ENCODE measurements at places on chromosomes 3 and 15.

DNA sequence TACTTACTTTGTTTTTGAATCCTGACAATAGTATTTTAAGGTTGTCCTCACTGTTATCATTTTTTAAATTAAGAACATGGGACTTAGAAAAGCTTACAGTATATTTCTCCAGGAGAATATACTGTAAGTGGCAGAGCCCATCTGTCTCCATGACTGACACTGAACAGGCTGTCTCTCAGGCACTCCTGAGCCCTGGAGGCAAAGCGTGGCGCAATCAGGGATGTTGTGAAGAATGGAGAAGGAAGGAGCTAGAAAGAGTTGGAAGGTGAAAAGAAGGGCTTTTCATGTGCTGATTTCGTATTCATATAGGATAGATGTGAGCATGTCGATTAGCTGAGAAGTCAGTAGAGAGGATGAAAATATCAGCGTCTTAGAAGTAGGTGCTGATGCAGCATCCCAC lies 41.5 kb downstream of the FGF12 start:
- DNase-seq, result no peak

DNA sequence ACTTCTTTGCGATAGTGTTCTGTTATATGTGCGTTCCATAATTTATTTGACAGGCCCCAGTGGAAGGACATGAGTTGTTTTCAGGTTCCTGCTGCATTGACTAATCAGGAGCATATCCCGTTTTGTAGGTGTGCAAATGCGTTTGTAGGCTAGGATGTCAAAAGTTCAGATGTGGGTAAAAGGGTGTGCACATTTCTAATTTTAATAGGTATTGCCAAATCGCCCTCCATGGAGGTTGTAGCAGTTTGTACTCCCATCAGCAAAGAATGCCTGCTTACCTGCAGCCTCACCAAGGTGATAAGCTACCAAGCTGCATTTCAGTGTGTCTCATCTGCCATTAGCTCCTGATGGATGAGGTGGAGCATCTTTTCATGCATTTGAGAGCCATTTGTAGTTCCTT lies 36.3 kb downstream of the KLF13 start:
- DNase-seq, result no peak

DNA sequence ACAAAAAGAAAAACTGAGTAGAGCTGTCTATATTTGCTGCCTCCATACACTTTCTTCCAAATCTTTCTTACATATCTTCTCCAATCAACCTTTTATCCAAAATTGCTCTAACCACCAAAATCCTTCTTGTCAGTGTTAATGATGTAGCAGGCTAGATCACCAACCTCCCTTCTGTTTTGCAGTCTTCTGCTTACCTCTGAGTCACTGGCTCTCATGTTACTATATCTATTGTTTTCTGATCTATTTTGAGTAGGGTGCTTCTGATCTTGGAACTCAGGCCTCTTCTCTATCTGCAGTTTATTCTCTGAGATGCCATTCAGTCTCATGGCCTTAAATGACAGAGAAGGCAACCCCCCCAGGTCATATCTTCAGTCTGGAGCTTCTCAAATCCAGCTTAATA lies 26.3 kb upstream of the AADAC start:
- DNase-seq, result no peak

DNA sequence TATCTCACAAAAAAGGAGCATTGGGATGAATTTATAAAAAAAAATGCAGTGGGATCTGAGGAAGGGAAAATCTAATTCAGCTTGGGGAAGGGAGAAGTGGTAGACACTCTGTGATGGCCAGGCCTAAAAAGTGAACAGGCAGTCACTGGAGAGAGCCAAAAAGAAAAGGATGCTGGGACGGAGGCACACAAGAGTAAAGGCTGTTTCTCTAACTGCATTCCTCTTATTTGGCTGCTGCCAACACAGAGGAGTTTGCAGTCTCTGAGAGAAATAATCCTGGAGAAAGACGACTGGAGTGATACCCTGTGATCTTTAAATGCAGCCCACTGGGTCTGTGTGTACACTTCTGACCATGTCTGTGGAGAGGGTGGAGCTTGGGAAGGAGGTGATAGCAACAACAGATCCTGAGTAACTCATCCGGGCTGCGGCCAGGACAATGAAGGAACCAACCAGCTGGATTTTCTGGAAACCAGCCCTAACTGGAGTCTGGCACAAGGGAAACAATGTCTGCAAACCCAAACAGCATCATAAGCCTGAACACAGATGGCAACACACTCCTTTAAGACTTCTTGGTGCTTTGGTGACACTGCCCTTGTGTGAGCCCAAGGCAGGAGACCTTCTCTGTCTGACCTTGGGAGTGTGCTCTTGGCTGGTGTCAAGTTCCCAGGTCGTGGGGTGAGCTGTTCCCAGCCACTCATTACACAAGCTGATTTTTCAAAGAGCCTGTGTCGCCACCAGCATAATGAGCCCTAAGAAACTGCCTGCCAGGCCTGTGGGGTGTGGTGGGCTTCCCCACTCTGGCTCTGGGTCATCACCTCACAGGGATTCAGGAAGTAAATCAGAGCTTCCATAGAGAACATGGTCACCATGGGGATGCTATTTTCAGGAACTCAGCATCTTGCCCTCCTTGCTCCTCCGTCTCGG lies 8.0 kb downstream of the FYCO1 start:
- peak; percentile 60 for DNase-seq

DNA sequence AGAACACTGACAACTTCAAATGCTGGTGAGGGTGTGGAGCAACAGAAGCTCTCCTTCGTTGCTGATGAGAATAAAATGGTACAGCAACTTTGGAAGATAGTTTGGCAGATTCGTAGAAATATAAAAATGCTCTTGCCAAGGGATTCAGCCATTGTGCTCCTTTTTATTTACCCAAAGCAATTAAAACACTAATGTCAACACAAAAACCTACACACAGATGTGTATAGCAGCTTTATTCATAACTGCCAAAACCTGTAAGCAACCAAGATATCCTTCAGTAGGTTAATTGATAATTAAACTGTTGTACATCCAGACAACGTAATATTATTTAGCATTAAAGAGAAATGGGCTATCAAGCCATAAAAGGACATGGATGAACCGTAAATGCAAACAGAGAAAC lies 37.8 kb upstream of the LSAMP start:
- no peak for DNase-seq

GRCh38 chr3:190854062-190854461 lies 8.4 kb downstream of the GMNC start:
- DNase-seq, result no peak

Measured in HCEC 1CT (cell line).